NCI-H774 (cell line): ENCODE measurements at places on chromosomes 4 and X.

- no peak for DNase-seq
Measured at GRCh38 chr4:70818173-70818855, 21.4 kb downstream of the GRSF1 start.

GRCh38 chr4:167239627-167240026 is 5.3 kb upstream of the SPOCK3 start:
- no peak for DNase-seq

- DNase-seq, result peak; percentile 1
Measured at GRCh38 chr4:107183155-107183774, 147.2 kb upstream of the DKK2 start.

DNA sequence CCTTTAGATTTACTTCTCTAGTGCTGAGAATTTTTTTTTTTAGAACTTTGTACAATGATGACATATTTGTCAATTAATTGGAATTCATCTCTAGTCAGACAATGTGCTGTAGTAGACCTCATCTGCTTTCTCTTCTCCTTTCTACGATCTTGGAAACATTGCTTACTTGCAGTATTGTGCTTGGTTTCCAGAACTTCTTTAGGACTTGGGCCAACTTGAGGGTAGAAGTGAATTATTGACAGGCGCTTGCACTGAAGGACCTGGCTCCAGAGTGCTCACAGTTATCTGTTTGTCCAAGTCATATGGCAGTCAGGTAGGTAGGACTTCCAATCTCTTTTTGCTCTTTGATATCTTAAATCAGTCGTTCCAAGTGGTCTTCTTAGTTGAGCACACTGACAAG is 39.6 kb downstream of the FNIP2 start:
- no peak for DNase-seq

DNA sequence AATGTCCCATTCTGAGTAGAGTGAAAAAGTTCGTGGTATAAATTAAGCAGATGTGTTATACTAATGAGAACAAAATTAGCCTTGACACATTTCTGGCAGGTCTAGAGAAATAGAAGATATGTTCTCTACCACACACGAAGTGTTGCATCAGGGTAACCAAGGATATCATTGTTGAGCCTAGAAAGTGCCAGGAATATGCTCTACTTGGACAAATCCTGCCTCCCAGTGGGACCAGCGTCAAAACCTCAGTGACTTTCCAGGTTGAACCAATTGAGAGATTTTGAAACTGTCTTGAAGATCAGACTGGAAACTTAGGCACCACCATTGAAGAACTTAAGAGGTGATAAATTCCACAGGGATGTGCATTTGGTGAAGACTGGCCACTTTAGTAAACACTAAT is 115.9 kb downstream of the HPGD start:
- DNase-seq, result no peak

- no peak for DNase-seq
Measured at GRCh38 chr4:156326246-156326645, 372.6 kb upstream of the CTSO start.

- DNase-seq, result no peak
Measured at GRCh38 chr4:111016416-111016815, 393.5 kb upstream of the PITX2 start.

- DNase-seq, result no peak
Measured at GRCh38 chr4:52752936-52753335, 1.7 kb upstream of the ERVMER34-1 start.

DNA sequence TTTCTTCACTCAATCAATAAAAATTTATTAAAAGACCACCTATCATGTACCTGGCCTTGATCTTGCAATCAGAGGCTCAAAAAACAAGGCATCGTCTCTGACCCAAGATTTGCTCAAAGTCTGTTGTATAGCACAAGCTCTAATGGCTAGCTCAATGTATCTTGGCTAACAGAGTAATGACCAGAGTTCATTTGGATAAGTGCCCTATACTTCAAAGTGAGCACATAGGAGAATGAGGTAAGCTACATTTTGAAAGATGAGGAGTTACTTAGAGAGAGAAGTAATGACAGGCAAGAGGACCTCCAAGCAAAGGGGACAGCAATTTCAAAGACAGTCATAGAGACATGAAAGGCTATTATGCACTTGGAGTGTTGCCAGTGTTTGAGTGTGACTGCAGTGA is 22.9 kb upstream of the GABRQ start:
- no peak for DNase-seq

DNA sequence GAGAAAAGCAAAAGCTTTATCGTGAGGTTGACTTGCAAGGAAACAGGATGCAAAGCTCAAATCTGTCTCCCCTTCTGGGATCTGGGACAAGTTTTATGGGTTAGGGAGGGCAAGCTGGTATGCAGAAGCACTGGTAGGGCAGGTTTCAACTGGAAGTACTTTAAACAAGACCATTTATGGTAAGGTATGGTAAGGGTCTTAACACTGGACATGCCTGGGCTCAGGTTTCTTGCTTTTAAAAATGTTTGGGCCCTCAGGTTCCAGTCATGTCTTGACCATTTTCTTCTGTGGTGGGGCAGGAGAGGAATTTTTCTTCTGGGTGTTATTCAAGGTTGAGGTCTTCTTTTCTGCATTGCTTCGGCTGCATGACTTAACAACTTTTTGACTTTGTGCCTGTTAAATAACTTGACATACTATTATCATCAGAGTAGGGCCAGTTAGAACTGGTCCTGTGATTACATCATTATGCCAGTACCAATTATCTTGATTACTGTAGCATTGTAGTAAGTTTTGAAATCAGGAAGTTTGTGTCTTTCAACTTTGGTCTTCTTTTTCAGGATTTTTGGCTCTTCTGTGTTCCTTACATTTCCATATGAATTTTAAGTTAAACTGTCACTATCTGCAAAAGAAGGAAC is 33.7 kb downstream of the CD38 start:
- no peak for DNase-seq

DNA sequence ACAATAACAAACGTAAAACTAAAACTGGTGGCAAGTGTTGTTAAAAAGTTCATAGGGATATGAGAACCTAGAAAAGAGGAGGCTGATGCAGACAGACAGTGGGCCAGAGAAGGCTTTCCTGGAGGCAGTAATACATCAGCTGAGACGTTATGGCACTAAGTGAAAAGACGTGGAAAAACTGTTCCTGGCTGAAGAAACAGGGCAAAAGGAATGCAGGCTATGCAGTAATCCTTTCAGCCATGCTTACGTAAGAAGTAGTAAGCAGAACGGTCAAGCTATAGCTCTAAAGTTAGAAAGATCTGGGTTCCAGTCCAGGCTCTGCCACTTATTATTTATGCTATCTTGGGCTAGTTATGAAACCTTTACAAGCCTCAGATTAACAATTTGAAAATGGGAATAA is 6.4 kb downstream of the LAMTOR3 start:
- DNase-seq, result no peak

- DNase-seq, result no peak
Measured at GRCh38 chr4:147822128-147822527, 90.2 kb downstream of the ARHGAP10 start.

DNA sequence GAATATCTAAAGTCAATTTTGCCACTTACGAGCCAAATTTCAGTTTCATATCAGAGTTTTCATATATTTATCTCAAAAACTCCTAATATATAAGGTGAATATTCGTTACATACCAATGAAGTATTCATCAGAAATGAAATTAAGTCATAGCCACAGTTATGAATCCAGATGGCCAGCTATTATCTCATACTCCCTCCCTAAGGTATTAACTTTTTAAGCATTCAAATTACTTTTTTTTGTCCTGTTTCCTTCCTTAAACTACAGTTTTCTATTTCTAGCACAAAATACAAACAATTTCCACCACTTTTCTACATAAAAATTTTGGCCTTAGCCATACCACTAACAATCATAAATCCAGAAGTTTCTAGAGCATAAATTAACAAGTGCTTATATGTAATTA is 13.0 kb downstream of the NR3C2 start:
- no peak for DNase-seq

- DNase-seq, result no peak
Measured at GRCh38 chrX:65522739-65523372, 11.7 kb downstream of the LAS1L start.

DNA sequence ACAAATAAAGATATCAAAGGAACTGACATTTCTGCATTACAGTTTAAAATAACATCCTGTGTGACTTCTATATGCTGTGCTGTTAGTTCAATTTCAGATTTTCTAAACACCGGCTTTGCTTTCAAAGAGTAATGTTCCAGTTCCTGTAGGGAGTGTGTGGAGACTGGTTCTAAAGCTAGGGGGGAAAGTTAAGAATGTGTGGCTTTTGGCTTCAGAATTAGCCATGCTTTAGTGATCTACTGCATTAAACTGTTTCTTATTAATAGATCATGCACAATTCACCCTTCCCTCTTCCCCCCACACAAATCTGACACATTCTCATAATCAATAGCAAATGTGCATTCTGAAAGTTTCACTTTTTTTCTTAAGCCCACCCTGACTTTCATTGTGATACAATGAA is 32.0 kb upstream of the DKK2 start:
- no peak for DNase-seq
